ENCODE measurements at places on chromosomes 12 and 14.
A peak's percentile ranks its signal among the peaks of the same experiment; 100 is the strongest.

DNA sequence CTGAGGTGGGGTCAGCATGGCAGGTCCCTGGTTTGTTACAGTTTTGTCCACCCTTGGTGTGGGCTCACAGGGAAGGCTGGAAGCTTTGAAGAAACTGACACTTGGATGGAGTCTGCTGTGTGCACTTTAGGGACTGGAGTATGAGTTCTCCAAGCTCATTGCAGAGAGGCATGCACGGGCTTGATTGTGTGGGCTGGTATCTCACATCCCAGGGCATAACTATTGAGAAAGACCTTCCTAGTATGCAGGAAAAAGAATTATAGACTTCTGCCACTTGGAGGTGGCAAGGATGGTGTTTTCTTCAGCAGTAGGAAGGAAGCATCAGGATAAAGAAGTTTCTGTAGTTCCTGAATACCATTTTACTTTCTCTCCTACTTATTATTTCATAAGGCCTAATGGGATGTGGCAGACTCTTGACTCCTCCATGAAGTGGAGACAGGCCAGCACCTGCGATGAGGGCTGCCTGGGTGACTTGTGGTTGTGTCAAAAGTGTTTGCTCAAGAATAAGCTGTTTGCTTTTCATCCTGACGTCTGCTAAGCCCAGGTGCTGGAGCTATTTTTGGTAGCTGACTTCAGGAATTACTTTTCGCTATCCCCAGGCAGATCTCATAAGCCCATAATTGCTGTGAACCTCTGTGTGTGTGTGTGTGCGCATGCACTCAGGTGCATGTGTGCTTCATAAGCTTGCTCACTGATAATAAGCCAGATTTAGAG is 125.8 kb downstream of the KTN1 start:
- DNase-seq, result no peak

DNA sequence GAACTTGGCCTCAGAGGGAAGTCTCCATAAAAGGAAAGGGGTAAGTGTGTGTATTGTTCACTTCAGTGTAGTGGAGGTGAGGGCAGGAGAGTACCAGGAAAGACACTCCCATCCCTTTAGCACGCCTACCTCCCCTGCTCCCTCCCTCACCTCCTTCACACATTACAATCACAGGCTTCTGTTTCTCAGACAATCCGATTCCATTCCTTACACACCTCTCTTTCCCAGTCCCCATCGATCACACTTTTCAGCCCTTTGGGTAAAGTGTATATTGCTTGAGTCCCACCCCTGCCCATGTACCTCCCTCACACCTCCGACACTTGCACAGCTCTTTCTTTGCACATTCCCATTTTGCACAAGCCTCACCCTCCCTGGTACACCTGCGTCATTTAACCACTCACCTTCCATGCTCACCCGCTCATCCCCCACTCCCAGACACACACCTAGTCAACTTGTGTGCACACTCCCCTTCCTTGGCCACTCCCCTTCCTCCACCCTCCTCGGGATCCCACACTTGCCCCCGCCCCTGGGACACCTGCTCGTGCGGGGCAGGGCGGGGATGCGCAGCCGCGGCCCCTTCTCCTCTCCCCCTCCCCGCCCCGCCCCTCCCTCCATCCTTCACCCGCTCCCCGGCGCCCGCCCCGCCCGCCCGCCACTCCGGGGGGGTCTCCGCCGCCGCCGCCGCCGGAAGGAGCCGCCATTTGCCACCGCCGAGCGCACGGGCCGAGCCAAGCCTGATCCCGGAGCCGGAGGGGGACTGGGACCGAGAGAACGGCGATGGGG is at the start of gene MARCHF9:
MARCHF9 (plus strand) TSS at position 693 of the 783 bp plus-strand sequence. CDS start 426 bp downstream, outside the sequence.
- no peak for DNase-seq

- no peak for DNase-seq
Measured at GRCh38 chr12:76781321-76781720, 17.4 kb downstream of the ZDHHC17 start.

- DNase-seq, result no peak
Measured at GRCh38 chr14:55101698-55102097, 27.4 kb upstream of the LGALS3 start.

GRCh38 chr12:112420740-112421139 is 2.0 kb downstream of the PTPN11 start:
- DNase-seq, result no peak

DNA sequence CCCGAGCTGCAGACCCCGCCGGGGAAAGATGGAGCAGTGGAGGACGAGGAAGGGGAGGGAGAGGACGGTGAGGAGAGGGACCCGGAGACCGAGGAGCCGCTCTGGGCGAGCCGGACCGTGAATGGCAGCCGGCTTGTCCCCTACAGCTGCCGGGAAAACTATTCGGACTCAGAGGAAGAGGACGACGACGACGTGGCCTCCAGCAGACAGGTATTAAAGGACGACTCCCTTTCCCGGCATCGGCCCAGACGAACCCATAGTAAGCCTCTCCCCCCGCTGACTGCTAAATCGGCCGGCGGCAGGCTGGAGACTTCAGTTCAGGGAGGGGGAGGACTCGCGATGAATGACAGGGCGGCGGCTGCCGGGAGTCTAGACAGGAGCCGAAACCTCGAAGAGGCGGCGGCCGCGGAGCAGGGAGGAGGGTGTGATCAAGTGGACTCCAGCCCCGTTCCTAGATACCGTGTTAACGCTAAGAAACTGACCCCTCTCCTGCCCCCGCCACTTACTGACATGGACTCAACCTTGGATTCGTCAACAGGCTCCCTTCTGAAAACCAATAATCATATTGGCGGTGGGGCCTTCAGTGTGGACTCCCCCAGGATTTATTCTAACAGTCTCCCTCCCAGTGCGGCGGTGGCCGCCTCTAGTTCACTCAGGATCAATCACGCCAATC is 962 bp downstream of the LEMD3 start:
- DNase-seq, result peak; percentile 50
